ENCODE measurements at places on chromosomes 3 and 15. TPM values are rescaled to one million over a fixed set of nuclear protein-coding genes. Genes with fewer than 3 reads are reported as not detected.
A peak's percentile ranks its signal among the peaks of the same experiment; 100 is the strongest.

DNA sequence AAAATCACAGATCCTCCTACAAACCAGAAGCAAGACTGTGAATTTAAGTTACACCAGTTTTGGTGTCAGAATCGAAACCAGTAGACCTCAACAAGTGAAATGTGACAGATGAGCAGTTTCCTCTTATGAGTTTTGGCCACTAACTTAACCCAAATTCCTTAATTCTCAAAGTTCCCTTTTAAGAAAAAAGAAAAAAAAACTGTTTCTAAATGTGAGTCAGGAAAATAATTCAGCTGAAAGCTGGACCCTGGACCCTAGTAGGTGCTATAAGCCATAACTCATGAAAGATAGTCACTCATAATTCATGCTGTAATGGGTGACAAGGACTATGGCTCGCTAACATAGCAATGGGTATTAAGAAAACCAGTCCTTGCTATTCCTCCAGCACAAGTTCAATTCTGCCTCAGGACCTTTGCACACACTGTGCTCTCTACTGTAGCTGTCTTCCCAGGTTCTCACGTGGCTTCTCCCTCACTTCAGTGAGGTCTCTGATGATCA lies 9.0 kb upstream of the THRB start:
- DNase-seq: no peak

GRCh38 chr3:29583861-29584260 lies 303.0 kb downstream of the RBMS3 start:
- no peak for DNase-seq

DNA sequence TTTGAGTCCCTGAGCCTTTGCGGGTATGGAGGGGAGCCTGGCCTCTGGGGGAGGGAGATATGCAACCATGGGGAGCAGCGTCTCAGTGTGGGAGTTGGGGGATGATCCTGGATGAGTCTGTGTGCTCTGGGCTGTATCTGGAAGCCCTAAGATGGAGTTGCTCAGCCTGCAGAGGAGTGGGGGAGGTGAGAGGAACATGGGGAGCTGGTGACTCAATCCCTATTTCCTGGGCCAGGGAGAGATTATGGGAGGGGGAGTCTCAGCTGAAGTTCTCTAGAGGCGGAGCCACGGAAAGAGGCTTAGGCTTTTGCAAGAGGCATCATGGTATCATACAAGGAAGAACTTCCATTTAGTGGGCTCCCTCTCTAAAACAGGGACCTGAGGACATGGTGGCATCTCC lies 59.5 kb upstream of the TMEM115 start:
- no peak for DNase-seq

DNA sequence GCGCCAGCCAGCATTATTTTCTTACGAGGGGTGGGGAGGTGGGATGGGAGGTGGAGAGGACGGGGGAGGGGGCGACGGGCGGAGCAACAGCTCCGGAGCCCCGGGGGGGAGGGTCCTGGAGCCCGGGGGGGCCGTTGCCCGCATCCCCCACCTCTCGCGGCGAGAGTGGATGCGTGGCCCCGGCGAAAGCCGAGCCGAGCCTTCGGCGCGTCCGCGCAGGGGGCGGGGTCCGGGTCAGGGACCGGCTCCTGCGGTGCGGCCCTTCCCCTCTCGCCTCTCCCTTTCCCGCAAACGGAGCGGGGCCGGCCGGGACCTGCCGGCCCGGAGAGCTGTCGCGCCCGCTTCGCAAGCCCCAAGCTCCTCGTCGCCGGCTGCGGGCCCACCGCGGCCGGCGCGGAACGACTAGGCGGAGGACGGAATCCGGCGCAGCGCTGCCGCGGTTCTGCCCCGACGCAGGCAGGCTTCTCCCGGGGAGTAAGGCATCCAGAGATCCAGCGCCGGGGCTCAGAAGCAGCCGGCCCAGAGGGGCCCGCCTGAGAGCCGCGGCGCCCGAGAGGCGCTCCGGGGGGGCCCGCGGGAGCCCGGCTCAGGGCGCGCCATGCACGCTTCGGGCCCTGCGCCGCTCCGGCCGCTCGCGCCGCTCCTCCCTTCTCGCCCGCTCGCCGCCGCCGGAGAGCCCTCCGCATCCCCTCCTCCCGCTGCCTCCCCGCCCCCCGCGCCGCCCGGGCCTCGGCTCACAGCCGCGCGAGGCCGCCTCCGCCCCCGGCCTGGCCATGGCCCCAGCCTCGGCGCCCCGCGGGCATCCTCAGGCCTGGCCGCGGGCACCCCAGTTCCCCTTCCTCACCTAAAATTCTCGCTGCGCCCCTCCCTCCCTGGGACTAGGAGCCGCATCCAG lies 459 bp upstream of the ADCY5 start:
- no peak for DNase-seq

GRCh38 chr3:122782804-122783203 lies 10.8 kb downstream of the HSPBAP1 start:
- DNase-seq: no peak

DNA sequence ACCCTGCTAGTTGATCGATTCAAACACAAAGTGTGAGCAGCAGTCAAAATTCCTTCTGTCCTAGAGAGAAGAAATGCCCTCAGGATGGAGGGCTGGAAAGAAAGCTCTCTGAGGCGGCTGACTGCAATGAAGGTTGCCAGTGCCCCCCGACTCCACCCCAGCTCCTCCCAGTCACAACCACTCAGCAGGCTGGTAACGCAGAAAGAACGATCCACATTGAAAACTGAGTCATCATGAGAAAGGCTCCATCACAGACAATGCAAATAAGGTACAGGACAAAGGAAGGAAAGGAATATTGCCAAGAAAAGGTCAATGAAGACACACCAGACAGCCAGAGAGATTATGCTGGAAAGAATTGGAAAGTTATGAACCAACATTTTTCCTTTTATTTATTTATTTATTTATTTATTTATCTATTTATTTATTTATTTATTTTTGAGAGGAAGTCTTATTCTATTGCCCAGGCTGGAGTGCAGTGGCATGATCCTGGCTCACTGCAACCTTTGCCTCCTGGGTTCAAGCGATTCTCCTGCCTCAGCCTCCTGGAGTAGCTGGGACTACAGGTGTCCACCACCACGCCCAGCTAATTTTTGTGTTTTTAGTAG lies 17.4 kb upstream of the VGLL4 start:
- no peak for DNase-seq

- DNase-seq: no peak
These were observed 668 bp downstream of the MRAS start for GRCh38 chr3:138348754-138349739.

- DNase-seq: no peak
These were observed 46.9 kb downstream of the TBL1XR1 start for GRCh38 chr3:177150218-177150916.

GRCh38 chr3:124158168-124158881 lies 166.4 kb upstream of the ROPN1 start:
- DNase-seq: peak; percentile 44

DNA sequence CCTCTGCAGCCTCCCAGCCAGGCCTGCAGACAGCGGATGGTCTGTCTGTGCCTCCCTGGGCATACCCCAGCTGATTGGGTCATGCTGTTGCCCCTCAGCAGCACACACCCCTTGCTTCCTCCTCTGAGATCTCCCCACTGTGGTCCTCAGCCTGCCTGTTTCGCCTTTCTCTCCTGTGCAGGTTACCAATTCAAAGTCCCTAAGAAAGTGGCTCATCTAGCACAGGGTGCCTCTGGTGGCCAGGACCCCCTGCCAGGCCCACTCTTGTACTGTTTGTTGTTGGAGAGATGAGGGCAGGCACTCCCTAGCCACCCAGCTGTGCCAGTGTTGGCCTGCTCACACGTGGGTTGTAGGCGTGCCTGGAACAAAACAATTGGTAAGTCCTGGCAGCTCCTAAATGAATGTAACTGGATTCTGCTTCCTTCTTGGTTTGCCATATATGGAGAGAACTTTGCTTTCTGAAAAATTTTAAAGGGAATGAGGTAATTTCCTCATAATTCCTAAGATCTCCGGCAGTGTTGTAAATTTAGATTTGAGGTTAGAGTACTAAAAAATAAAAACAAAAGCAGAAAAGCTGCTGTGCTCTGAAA lies 213.2 kb upstream of the IL12A start:
- peak; percentile 71 for DNase-seq

DNA sequence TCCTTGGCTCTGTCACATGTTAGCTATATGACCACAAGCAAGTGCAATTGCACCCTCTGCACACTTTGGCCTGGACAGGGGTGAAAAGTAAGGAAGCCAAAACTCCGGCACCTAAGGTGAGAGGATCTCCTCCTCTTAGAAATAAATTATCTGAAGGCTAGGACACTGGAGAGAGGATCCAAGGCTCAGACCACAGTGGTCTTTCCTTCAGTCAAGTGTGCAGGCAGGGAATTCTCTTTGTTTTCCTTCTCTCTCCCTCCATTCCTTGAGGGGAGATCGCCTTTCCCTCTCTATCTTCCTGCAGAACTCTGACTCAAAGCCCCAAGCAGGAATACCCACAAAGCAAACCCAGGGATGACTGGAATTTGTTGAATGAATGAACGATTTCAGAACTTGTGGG lies 3.1 kb upstream of the MEGF11 start:
- no peak for DNase-seq

- no peak for DNase-seq
These were observed 3.5 kb downstream of the TEX55 start for GRCh38 chr3:119149484-119149883.

DNA sequence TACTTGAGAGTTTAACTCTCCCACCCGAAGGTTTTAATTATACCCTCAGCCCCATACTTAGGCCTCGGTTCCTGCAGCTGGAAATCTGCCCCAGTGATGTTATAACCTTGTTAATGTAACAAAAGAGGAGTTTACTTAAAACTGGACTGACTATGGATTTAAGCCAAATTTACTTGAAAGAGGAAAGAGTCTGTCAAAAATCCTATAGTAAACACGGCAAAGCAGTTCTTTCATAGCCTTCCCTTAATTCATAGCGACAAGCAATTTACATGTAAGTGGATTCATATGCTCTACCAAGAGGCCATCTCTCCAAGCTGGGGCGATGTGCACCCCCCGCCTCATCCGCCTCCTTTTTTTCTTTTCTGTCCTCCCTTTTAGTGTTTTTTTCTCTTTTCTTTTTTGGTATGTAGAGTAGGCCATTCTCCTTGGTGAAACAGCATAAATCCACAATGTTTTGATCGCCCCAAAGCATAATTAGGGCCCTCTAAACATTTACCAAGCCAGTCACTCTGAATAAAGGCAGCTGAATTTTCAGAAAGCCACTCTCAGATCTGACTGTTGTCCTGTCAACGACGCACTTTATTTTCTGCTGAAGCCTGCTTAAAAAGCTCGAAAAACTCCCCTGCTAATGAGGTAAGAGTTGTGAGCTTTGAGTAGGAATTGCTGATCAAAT lies 373.1 kb upstream of the WNT5A start:
- DNase-seq: no peak

DNA sequence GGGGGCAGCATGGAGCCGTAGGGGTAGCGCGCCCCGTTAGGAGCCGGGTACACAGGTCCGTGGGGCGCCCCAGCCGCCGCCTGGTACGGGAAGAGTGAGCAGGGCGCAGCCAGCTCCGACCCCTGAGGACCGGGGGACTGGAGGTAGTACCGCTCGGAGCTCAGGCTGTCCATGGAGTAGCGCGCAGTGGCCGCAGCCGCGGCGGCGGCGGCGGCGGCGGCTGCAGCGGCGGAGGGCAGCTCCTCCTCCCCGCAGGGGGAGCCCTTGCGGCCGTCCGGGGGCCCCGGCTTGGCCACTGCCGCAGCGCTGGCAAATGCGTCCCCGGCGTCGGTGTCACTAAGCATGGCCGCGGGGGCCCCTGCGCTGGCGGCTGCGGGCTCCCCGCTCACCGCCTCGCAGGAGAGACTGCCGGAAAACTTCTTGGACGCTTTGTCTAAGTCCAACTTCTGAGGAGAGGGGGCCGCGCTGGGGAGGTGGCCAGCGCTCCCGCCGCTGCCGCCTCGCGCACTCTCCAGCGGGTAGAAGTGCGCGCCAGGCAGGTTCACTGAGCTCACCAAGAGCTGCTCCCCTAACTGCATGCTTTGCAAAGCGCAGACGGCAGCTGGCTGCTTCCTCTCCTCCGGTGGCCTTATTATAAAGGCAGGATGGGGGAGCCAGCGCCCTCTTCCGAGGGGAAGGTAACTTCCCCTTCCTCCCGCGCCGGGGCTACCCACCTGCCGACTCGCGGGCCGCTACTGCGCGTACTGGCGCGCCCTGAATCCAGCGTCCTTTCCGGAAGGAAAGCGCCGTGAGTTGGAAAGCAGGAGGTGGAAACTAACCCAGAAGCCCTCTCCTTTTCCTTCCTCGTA lies at the start of gene EOMES:
EOMES (minus strand) TSS at position 607 of the 848 bp plus-strand sequence; CDS start at position 578, 29 bp downstream.
- peak; percentile 84 for DNase-seq

- no peak for DNase-seq
These were observed 175.5 kb downstream of the CADPS start for GRCh38 chr3:62699728-62700127.

DNA sequence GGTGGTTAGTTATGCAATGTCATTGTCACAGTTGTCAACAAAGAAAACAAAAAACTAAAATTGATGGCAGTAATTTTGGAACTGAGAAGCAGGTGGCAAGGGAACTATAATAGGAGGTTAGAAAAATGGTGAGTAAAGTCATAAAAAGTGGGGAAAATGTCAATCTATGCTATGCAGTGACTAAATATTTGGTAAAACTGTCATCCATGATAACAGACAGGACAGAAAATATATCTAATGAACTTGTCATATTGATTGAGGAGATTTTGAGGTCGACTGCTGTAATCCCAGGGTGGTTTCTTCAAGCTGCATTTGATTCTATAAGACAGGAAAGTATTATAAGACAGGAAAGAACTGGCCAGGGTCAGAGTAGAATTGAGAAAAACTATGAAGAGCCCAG lies 998.4 kb downstream of the IGSF11 start:
- DNase-seq: no peak

- no peak for DNase-seq
These were observed 32.0 kb downstream of the SV2B start for GRCh38 chr15:91132079-91132478.

DNA sequence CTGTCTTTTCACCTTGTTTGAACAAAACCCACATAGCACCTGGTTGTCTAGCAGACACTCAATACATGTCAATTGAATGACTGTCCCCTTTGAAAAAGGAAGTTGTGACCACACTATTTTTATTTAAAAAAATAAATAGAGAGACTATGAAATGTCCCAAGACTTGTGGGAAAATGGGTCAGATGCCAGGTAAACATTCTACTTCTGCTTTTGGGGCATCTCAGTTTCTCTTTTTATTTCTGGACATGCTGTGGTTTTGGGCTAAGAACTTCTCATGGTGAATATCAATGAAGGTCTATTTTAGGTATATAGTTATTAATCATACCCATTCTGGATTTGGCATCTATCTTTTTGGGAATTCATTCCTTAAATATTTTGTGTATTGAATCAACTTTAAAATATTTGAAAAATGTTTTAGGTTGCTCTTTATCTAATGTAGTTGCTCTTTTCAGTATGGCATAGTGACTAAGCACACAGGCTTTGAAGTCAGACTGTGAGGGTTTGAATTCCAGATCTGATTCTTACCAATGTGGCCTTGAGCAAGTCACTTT lies 4.4 kb downstream of the TMEM45A start:
- no peak for DNase-seq

OXSM gene
- total RNA-seq: 2.2 TPM

NOX5 gene
- not detected for total RNA-seq

HLTF gene
- 60.3 TPM for total RNA-seq

CD86 gene
- 0.40 TPM for total RNA-seq

ZPLD1 gene
- total RNA-seq: not detected

UCN2 gene
- not detected for total RNA-seq

ITIH1 gene
- total RNA-seq: not detected

MESP1 gene
- 0.15 TPM for total RNA-seq

SPTSSB gene
- 33.4 TPM for total RNA-seq

RHCG gene
- not detected for total RNA-seq

HGD gene
- not detected for total RNA-seq
